Fibroblast of the conjunctiva (primary cell): ENCODE measurements at places on chromosomes 16 and 17.

DNA sequence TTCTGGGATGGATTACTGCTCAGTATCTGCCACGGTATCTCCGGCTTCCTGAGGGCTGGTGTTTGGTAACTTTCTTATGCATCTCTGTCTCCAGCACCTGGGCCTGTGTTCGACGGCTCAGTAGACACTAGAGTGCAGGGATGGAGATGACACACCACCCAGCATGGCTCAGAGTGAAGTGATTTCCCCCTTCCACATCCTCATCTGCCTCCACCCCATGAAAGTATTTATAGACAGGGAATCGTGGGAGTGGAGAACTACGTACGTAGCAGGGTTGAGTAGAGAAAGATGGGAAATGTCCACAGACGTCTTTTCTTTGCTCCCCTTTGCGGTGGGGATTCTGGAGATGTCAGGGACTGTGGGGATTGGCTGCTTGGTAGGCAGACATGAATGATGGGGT is 11.8 kb upstream of the SLC25A19 start:
- DNase-seq, result no peak

DNA sequence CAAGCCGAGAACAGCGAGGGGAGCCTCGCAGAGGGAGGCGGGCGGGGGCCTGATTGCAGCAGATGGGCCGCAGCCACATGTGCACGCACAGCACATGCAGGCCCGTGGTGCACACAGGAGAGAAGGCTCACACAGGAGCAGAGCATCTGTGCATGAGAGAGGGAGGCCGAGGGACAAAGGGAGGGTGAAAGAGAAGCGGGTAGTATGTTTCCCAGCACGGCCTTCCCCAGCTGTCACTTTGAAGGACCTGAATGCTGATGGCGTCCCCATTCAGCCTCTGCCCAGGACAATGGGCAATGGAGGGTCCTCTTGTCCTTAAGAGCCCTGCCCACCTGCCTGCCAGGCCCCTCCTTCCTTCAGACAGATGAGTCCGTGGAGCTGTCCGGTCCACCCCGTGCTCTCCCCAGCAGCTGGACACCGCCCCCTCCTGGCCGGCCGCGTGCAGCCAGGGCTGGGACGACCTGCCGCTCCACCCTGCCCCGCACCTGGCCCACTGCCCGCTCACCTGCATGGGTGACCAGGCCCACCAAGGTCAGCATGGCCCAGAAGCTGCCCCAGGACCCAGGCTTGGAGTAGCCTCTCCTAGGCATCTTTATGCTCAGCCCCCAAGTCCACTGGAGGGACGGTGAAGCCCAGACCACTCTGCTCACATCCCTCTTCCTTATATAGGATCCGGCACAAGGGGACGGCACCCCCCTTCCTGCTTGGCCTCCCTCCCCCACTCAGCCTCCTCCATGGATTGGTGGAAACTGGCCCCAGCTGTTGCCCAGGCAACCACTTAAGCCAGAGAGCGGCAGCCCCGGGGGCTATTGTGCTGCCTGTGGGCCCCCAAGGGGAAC is at the start of gene BTBD17:
Gene BTBD17, minus strand, starts transcription at position 639 of the 839 bp plus-strand sequence. Its CDS starts 49 bp downstream, at position 590.
- DNase-seq, result no peak

DNA sequence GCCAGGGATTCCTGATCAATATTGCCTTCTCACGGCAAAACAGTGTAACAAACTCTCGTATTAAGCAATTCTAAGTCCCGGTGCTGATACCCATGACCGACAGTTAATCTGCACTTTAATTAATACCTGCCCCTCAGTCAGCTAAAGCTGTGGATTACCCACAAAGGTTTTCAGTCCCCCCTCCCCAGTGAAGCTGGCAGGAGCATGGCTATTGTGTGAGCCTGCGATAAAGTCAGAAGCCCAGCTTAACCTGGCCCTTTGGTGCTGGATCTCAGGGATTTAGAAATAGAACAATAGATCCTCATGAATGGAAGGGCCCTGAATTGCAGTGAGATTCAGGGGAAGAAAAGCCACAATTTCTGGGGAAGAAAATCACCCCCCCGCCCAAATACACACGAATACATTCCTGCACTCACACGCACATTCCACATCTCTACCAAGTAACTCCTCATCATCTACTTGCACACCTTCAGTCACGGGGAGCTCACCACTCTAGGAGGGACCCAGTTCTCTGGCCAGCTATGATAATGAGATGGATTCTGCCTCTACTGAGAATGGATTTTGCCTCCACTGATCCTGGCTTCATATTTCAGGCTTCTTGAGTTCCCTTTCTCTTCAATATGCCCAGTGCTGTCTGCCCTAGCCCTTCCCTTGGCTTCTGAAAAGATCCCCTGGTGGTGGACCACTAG is 102.6 kb downstream of the WSCD1 start:
- no peak for DNase-seq

DNA sequence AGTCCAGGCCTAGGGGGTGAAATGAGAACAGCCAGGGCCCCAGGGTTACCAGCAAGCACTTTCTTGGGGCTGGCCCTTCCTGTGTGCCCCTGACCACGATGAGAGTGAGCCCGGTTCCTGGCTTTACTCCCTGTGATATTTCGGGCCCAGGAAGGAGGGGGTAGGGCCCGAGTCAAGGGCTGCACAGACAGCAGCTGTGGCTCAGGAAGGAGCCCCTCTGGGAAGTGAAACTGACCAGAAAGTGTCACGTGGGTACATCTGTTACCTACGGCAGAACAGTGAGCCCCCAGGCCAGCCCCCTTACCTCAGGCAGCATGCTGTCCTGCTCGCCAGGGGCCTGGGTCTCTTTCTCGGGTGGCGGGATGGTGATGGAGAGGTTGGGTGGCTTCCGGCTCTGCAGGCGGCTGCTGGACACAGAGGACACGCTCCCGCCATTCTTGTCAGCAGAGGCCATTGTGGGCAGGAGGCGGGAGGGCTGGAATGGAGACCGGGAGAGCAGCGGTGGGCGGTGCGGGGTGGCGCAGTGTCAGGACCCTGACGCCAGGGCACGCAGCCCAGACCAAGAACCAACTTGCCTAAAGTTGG is 13.8 kb downstream of the AANAT start:
- DNase-seq, result no peak

GRCh38 chr16:12147681-12148080 is 171.1 kb downstream of the SNX29 start:
- no peak for DNase-seq
